ENCODE measurements at places on chromosomes 2 and 18. TPM values are rescaled to one million over a fixed set of nuclear protein-coding genes. Genes with fewer than 3 reads are reported as not detected.
A peak's percentile ranks its signal among the peaks of the same experiment; 100 is the strongest.

Gene CYTIP
- total RNA-seq: 21.1 TPM

DNA sequence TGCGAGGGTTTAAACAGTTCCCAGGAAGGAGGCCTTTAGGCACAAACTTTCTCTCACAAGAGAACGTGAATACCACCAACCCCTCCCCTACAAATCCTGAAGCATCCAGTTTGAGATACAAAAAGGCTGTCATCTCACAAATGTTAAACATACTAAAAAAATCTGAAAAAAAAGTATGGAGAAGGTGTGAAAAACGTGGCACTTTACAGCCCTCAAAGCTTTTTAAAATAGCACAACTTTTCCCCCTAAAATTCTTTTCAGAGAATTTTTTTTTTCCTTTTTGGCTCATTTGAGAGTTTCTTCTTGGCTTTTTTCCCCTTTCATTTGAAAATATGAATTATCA, 10.1 kb downstream of the ZEB2 start:
- no peaks in the 10 kb centered on the region for H3K27me3 ChIP-seq
- no peak overlapping the region for H3K4me3 ChIP-seq
- DNase-seq: no peak

Gene PLEK
- 32.9 TPM for total RNA-seq

DNA sequence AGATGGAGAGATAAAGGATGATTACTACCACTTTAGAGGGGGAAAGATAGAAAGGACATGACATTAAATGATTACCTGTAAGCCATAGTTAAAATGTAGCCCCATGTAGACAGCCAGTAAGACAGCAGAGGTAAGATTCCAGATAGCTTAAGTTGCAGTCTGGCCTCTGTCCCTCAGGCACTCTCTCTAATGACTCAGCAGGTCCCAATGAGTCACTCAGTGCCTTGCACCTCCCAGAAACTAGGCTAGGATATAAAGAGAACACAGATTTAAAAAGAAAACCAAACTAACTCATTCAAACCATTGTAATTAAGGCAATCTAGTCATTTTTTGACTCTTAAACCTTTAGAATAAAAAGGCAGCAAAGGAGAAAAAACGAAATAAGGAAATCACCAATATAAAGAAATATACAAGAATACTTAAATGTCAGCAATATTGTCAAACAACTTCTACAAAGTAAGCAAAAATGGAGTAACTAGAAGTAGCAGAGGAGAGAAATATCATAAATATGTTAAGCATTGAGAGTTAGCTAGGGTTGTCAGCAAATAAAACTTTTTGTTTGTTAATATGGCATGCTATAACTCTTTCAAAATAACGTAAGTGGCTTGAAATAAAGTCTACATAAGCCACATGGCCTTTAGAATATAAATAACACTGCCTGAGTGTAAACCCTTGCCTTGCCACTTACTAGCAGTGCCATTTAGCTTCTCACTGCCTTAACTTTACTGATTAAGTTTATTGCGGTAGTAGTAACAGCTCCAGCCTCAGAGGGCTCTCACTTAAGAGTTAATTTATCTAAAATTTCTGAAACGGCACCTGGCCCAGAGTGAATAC, 48.5 kb downstream of the SOCS6 start:
- H3K36me3 ChIP-seq: no peaks in the 10 kb centered on the region
- no peak overlapping the region for H3K27ac ChIP-seq
- H3K4me1 ChIP-seq: no peaks in the 10 kb centered on the region

DNA sequence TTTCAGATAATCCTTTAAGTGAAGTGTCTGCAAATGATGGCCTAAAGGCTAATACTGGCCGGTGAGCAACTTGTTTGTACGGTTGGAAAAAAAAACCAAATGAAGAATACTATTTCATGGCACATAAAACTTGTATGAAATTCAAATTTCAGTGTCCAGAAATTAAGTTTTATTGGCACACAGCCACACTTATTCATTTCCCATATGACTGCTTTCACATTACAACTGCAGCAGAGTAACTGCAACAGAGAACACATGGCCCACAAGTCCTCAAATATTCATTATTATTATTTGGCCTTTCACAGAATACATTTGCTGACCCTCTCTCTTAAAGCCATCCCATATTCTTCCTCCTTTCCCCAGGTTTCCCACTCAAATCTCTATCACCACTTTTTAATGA, 1268.6 kb downstream of the LRP1B start:
- DNase-seq: no peak
- H3K4me1 ChIP-seq: no peaks in the 10 kb centered on the region
- H3K27ac ChIP-seq: no peak overlapping the region
- H3K27me3 ChIP-seq: no peaks in the 10 kb centered on the region
- H3K4me3 ChIP-seq: no peak overlapping the region

GRCh38 chr2:26095758-26096157, 61.9 kb downstream of the RAB10 start:
- no peak overlapping the region for H3K4me3 ChIP-seq
- H3K27ac ChIP-seq: no peak overlapping the region
- no peak for DNase-seq
- H3K27me3 ChIP-seq: no peaks in the 10 kb centered on the region
- no peaks in the 10 kb centered on the region for H3K4me1 ChIP-seq

DNA sequence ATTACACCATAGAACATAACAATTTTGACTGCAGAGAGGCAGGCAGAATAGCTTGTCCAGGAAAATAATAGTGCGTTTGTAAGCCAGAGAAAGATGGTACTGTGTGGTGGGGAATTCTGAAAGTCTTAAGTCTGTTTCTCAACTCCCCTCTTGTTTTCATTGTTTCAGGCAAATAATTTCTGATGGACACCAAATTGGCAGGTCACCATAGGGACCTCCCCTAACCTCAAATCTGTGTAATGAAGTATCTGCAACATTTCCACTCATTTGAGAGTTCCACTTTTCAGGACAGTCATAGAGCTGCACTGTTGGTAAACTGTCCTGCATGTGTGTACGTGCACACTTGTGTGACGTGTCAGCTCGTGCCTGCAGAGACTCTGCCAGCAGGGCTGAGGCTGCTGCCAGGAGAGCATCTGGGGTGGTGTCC, 195.6 kb downstream of the AGAP1 start:
- no peak overlapping the region for H3K4me3 ChIP-seq
- H3K27ac ChIP-seq: no peak overlapping the region
- DNase-seq: no peak
- H3K36me3 ChIP-seq: no peaks in the 10 kb centered on the region

GRCh38 chr18:10006311-10006893, 92.6 kb downstream of the VAPA start:
- H3K27me3 ChIP-seq: no peaks in the 10 kb centered on the region
- no peak for DNase-seq
- no peak overlapping the region for H3K27ac ChIP-seq
- no peaks in the 10 kb centered on the region for H3K36me3 ChIP-seq
- peaks cover 4% of the 10 kb centered on the region for H3K4me1 ChIP-seq

GRCh38 chr2:217277646-217278398, 418.0 kb upstream of the TNP1 start:
- peaks cover 2% of the 10 kb centered on the region for H3K4me1 ChIP-seq
- peak; percentile 74 for DNase-seq
- no peak overlapping the region for H3K27ac ChIP-seq
- no peak overlapping the region for H3K4me3 ChIP-seq
- no peaks in the 10 kb centered on the region for H3K36me3 ChIP-seq
- H3K27me3 ChIP-seq: no peaks in the 10 kb centered on the region

DNA sequence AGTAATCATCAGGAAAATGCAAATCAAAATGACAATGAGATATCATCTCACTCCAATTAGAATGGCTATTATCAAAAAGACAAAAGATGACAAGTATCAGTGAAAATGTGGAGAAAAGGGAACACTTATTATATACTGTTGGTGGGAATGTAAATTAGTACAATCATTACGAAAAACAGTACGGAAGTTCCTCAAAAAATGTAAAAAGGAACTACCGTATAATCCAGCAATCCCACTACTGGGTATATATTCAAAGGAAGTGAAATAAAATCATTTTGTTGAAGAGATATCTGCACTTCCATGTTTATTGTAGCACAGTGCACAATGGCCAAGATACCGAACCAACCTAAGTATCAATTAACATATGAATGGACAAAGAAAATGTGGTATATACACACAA, 52.4 kb upstream of the TEX51 start:
- H3K36me3 ChIP-seq: no peaks in the 10 kb centered on the region
- H3K27me3 ChIP-seq: no peaks in the 10 kb centered on the region
- no peak for DNase-seq
- no peak overlapping the region for H3K4me3 ChIP-seq

DNA sequence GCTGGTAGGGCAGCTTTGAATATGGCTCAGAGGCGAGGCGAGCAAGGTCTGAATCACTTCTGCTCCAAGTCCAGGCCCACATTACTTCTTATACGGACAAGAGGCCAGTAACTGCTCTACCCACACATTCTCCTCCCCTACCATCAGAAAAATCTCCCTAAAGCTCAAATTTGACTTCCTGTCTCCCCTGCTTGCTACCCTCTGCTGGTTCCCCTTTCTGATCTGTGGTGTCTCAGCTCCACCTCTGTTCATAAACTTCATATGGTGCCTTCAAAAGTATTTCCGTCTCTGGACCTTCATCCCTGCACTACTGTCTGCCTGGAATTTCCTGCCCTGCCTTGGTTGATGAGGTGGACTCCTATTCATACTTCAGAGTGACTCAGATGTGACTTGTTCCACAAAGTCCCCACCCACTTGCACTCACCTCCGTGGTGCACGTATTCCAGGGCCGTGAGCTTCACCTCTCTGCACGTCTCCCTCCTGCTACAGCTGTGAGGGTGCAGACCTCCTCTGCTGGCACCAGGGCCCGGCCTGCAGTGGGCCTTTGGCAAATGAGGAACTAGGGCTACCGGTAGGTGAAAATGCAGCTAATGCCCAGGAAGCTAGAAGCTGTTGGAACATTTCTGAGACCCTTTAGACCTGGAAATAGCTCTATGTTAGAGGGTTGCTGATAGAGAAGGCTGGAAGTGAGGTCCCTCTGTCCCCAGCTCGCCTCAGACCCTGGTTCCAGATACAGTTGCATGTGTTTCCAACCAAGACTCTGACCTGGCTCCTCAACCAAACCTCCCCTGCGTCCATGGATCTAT, 24.6 kb upstream of the KCMF1 start:
- H3K4me3 ChIP-seq: no peak overlapping the region
- H3K4me1 ChIP-seq: no peaks in the 10 kb centered on the region
- H3K27ac ChIP-seq: no peak overlapping the region
- no peaks in the 10 kb centered on the region for H3K36me3 ChIP-seq
- H3K27me3 ChIP-seq: no peaks in the 10 kb centered on the region
- DNase-seq: peak; percentile 54

GRCh38 chr2:145154731-145155130, 634.8 kb upstream of the ZEB2 start:
- no peak for DNase-seq
- no peak overlapping the region for H3K4me3 ChIP-seq
- H3K36me3 ChIP-seq: no peaks in the 10 kb centered on the region
- no peak overlapping the region for H3K27ac ChIP-seq

Gene RBKS
- 4.4 TPM for total RNA-seq

Gene ESCO1
- total RNA-seq: 21.2 TPM
